ENCODE measurements at places on chromosomes 13 and 19.

DNA sequence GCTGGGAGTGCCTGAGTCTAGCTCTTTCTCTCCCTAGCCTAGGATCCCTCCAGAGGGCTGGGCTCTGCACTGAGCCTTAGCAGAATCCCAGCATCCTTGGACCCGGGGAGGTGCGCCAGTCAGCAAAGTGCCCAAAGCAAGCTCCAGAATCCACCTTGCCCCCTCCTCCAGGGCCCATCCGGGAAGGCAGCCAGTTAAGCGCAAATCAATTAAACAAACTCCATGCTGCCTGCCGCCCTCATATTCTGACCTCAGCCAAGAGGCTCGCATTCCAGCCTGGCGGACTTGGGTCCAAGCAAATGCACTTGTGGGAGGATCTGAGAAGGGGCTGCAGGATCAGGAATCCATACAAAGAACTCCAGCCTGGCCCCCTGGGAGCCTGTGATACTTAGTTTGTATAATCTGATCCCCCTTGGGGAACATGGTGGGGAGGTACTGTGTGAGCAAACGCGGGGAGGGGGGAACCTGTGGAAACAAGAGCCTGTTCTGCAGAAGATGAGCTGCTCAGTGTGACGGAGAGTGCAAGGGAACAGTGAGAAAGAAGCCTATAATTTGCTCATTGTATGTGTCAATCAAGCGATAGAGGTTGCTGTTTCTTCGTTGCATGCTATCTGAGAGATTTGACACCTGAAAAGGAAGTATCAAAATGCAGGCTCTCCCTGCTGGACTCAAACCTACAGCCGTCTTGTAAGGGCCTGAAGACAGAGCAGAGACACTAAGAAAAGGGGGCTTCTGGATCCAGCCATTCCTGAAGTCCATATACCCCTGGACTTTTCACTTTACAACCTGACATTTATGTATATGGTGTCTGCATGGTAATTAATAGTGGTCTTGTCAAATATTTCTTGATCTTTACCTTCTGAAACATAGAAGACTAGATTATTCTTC is 29.4 kb downstream of the ZNRF4 start:
- no peak for DNase-seq

DNA sequence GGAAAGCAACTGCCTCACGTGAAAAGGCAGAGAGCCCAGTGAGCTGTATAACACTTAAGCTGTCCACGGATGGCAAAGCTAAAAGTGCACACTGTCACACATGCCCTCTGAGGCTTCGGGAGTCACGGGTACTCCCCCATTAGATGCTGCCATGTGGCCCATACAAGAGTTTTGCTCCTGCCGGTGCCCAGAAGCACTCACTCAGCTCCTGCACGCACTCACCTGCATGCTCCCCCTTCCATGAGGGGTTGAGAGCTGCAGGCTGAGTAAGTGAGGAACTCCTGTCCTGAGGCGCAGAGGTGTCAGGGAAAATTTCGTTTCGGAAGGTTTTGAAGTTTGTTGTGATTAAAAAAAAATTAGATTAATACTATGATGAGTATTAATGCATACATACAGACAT is 939.2 kb upstream of the ATXN8OS start:
- DNase-seq = no peak

DNA sequence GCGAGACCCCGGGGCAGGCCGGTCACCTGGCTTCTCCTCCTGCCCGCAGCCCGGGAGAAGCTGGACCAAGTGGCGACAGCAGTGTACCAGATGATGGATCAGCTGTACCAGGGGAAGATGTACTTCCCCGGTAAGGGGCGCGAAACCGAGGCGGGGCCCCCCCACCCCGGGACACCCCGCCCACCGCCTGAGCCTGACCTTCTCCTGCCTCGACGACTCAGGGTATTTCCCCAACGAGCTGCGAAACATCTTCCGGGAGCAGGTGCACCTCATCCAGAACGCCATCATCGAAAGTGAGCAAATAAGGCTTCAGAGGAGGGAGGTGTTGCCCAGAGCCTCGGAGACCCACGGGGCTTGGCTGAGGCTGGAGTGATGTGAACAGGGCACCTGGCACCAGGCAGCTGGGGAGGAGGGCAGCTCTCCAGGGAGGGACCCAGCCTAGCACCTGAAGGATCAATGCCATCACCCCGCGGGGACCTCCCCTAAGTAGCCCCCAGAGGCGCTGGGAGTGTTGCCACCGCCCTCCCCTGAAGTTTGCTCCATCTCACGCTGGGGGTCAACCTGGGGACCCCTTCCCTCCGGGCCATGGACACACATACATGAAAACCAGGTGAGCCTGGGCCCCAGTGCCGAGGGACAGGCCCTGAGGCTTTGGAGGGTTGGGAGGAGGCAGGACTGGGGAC is 629 bp downstream of the IZUMO4 start:
- DNase-seq = no peak

DNA sequence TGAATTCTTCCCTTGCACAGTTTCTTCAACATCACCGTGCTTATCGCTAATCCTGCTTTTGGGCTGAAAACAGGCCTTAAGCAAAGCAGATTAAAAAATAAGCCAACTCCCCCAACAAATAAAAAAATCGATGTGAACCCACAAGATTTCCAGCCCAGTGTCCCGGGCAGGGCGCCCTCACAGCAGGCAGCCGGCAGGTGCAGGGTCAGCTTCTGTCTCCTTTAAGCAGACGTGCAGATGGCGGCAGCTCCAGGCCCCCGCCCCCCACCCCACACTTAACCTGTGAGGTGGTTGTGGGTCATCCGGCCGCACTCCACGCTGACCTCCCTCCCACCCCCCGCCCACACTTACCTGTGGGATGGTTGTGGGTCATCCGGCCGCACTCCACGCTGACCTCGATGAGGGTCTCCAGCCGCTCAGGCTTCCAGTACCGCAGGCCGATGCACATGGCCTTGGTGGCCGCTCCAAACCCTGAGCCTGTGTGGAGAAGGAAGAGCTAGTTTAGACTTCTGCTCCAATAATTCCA is 19.8 kb downstream of the ADPRHL1 start:
- no peak for DNase-seq

DNA sequence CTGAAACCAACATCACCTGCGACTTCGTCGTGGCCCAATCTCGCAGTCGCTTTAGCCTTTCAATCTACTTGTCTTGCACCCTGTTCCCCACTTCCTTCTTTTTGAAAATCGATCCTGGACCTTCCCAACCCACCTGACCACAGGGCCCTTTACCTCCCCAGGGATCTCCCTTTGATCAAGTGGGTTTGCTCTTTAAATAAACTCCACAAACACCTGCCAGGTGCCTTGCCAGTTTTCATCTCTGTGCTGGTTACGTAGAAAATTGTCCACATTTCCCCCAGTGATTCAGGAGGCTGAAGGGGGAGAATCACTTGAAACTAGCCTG is 14.5 kb upstream of the RAB20 start:
- no peak for DNase-seq

DNA sequence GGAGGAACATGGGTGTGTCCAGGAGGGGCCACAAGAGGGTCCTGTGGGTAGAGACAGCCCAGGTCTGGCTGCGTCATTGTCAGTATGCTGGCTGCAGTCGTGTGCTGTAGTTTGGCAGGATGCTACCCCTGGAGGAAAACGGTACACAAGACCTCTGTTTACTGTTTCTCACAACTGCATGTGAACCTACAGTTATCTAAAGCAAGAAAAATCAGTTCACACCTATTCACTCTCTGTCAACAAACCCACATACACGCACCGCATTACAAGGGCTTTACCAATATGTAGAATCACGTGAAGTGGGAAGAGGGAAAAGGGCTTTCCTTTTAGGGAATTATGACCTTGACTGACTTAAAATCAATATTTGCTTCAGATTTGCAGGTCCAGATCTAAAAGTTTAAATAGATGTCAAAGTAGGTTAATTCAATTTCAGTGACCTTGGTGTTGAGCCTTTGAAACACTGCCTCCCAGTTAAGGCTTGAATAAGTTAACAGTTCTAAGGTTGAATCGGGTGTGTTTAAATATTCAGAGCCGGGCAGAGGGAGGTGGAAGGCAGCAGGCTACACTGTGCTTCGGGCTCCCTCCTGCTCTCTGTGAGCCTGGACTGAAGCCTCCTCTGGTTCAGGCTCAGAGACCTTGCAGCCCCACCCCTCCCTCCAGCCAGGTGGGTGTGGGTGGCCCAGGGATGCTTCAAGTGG is 17.2 kb upstream of the MCF2L start:
- DNase-seq = no peak

- no peak for DNase-seq
Measured at GRCh38 chr13:105519771-105520170, 1015.7 kb downstream of the EFNB2 start.

DNA sequence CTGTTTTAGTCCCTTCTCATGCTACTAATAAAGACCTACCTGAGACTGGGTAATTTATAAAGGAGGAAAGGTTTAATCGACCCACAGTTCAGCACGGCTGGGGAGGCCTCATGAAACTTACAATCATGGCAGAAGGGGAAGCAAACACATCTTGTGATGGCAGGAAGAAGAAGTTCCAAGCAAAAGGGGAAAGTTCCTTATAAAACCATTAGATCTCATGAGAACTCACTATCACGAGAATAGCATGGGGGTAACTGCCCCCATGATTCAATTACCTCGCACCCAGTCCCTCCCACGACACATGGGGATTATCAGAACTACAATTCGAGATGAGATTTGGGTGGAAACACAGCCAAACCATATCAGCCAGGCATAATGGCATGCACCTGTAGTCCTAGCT is 13.0 kb upstream of the STRN4 start:
- no peak for DNase-seq

DNA sequence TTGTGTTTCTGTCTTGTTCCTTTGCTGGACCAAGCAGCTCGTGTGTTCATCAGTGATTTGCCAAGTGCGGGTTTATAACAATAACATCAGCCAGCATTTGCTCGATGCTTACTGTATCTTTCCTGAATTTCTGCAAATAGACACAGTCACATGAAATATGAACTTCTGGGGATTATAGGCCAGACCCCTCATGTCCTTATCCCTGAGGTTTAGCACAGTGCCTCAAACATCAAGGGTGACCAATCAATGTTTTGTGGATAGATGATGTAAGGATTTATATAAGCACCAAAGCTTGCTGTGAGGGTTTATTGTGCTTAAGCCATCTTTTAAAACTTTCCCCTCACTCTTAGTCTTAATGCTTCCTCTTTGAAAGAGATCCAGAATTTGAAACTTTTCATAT is 323.9 kb downstream of the SLC7A1 start:
- DNase-seq = no peak

Data from stimulated activated CD4-positive, alpha-beta T cell treated with anti-CD3 and anti-CD28 coated beads, Interleukin-15, amount 100 ng/mL, for 1 hour (primary cell).